Activated naive CD4-positive, alpha-beta T cell treated with Interleukin-2 at 50 U/mL for 16 hours (primary cell): ENCODE measurements at places on chromosomes 1 and 21.

DNA sequence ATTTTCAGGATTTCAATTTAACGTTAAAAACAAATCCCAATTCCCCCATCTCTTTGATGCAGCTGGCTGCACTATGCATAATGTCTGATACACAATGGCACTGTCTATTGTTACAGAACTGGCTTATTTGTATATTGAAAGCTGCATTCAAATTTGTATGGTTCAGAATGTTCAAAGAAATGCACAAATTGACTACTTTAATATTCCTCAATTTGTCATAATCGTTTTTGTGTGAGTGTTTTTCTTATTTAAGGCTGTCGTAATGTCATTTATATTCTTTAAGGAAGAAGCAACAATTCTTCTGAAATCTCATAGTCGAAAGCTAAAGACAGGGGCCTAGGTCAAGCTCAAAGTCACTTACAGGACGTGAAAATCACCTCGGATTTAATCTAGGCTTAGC lies 341.4 kb upstream of the ZRANB2 start:
- DNase-seq, result no peak

DNA sequence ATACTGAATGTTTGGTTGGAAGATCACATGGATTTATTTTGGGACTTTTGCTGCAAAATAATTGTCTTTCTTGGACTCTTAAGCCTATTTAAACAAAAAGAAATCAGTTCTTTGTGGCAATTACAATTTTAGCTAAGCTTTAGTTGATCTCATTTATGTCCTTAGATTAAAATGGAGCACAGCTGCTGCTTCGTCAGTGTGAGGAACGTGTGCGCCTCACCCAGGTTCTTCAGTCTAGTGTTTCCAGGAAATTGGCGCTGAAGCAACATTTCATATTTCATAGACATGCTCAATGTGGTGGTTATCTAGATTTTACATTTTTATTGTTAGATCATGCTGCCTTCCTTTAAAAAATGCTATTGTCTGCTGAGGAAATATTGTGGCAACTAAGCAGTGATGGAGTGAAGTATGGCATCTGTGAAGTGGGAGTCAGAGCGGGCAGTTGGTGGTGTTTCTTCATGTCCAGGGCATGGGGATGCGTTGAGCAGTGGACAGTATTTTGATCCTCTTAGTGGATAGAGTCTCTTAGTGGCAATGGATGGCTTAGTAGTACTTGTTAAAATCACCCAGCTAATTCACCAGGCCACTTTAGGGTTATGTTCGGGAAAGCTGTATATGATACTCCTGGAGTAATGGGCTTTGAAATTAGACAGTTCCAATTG lies 5.6 kb downstream of the DDI2 start:
- no peak for DNase-seq

DNA sequence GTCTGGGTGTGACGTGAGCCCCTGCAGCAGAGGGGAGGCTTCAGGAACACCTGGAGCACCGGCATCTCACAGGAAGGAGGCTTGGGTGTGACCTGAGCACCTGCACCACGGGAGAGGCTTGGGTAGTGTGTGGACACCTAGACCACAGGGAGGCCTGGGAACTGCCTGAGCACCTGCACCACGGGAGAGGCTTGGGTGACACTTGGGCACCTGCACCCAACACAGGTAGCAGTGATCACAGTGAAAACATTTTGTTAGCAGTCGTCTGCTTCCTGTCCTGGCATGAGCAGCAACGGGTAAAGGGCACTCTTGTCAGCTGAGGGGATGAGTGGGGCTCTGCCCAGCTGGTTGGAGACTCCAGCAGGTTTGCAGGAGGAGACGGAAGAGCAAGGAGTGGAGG lies 22.4 kb downstream of the LRRC3 start:
- no peak for DNase-seq

DNA sequence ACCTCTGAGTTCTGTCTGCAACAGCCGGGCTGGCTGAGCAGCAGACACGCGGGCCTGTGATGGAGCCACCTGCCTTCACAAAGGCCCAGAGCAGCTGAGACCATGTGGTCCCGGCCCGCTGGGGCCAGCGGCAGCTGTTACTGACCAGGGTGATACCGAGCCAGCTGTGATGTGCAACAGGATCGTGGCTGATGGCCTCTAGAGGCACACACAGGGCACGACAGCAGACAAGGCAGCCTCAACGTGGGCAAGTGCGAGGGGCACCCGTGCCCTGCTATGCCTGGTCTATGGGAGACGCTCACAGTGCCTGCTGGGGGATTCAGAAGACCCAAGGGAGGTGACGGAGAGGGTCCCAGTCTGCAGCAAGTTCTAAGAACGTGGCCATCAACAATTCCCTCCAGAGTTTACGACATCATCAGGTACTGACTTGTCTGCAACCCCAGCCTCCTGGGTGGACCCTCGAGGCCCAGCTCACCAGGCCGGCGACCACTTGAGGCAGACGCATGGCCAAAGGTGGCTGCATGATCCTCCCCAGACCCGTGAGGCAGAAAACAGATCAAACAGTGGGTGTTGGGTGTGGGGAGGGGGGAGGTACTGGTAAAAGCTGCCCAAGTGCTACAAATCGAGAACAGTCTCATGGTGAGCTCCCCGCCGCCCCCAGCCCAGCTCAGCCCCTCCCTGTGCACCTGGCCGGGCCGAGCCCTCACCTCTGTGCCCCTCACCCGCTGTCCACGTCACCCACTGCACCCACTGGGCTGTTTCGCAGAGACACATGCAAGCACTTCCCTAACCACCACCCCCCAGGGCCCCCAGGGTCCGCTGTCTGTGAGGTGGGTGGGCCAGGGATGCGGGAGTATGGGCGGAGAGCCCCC lies 6.0 kb downstream of the POFUT2 start:
- no peak for DNase-seq

DNA sequence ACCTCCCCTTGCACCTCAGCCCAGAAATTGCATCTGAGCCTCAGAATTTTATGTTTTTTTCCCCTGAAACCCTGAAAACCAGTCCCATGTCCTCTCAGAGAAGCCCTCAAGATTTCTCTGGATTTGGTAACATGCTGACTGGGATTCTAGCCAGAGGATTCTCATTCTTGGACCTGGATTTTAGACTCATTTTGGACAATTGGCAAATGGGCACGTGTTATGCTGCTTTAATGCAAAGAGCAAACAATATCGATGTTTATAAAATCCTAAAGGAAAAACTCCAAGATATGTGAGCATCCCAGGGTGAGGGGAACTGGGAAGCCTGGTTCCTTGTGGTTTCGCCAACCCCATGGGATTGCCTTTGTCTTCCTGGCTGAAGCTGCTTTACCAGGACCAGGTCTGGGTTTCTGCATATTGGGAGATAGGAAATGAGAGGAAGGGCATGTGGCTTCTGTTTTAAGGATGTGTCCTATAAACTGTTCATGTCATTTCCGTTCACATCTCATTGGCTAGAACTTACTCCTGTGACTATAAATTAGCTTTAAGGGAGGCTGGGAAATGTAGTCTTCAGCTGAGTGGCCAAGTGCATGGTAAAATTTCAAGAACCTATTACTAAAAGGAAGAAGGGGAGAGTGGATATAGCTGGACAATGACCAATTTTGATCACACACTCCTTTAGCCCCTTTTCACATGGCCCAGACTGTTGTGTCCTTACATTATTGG lies 27.2 kb upstream of the BCL10 start:
- DNase-seq, result no peak

DNA sequence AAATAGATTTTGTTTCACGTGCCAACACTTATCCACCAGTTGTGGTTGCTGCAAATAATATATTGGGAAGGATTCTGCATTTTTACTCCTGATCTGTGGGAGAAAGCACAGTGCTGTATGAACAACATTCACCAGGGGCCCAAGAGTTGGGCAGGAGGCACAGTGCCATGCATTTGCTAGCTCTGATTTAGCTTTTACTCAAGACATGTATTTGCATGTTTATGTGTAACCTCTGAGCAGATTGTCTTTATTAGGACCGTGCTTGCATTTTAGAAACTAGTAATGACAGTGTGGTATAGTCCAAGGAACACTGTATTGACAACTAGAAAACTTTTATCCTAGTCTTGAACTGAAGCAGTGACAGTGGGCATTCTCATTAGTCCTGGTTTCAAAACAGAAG lies 133.9 kb upstream of the B3GALT2 start:
- DNase-seq, result no peak

GRCh38 chr1:245972476-245972875 lies 534.6 kb downstream of the SMYD3 start:
- DNase-seq, result no peak

- no peak for DNase-seq
Observed at GRCh38 chr1:53390261-53390660, 62.4 kb upstream of the LRP8 start.

DNA sequence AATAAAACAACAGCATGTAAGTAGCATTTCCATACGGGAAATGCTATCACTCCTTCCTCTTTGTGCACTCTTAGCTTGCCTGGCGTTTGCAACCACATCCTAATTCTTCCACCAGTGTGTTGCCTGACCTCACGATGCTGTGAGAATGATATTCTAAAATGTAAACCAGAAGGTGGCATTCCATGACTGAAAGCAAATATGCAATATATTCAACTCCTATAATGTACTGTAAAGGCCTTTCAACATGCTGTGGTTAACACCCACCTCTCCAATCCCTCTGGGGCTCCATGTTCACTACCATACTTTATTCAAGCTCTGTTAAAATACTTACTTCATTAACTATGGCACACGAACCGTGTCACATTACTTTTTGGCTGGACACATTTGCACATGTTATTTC lies 420.6 kb upstream of the DEPDC1 start:
- DNase-seq, result no peak

DNA sequence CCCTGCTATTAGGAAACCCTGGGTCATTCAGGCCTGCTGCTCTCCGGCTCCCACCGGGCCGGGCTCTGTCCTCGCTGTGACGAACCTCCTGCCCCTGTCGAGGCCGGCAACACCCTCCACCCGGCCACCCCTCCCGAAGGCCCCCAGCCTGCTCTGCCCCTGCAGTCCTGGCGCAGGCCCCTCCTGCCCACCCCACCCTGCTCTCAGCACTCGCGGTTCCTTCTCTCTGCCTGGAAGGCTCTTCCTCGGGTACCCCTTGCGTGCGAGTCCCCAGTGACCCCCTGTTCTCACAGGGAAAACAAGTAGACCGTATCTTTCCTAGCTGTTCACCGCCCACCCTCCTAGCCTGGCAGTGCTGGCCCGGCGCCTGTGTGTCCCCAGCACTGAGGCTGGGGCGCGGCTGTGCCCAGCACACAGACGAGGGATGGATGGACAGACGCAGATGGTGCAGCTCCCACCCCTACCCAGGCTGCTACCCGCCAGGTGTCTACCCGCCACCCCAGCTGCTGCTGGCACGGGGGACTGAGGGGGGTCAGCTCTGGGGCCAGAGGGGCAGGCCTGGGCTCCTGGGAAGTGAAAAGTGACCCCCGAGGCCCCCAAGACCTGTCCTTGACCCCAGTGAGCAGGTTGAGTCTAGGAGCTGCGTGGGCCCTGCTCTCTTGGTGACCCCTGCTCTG lies 3.1 kb upstream of the VWA1 start:
- no peak for DNase-seq
